Progenitor cell of endocrine pancreas (in vitro differentiated cells): ENCODE measurements at places on chromosomes 2 and 18. TPM values are rescaled to one million over a fixed set of nuclear protein-coding genes. Genes with fewer than 3 reads are reported as not detected.

The ITGB6 gene
- 6.7 and 7.0 TPM in 2 replicates for total RNA-seq

- no peak overlapping the region for H3K27ac ChIP-seq
- H3K4me3 ChIP-seq, result no peak overlapping the region
- H3K4me1 ChIP-seq, result no peaks in the 10 kb centered on the region
- no peak for DNase-seq
- H3K27me3 ChIP-seq, result no peaks in the 10 kb centered on the region
Measured at GRCh38 chr18:72206814-72207213, 337.3 kb downstream of the CBLN2 start.

GRCh38 chr18:4878480-4878879, 318.6 kb downstream of the AKAIN1 start:
- no peaks in the 10 kb centered on the region for H3K4me1 ChIP-seq
- no peak for DNase-seq
- no peaks in the 10 kb centered on the region for H3K36me3 ChIP-seq

The ASB18 gene
- not detected in 2 replicates for total RNA-seq

The SLC8A1 gene
- total RNA-seq, result 5.7 and 7.1 TPM in 2 replicates

GRCh38 chr2:113854970-113855740, 34.7 kb upstream of the ACTR3 start:
- DNase-seq, result no peak
- H3K36me3 ChIP-seq, result no peaks in the 10 kb centered on the region
- H3K4me3 ChIP-seq, result no peak overlapping the region
- no peaks in the 10 kb centered on the region for H3K4me1 ChIP-seq
- no peak overlapping the region for H3K27ac ChIP-seq

DNA sequence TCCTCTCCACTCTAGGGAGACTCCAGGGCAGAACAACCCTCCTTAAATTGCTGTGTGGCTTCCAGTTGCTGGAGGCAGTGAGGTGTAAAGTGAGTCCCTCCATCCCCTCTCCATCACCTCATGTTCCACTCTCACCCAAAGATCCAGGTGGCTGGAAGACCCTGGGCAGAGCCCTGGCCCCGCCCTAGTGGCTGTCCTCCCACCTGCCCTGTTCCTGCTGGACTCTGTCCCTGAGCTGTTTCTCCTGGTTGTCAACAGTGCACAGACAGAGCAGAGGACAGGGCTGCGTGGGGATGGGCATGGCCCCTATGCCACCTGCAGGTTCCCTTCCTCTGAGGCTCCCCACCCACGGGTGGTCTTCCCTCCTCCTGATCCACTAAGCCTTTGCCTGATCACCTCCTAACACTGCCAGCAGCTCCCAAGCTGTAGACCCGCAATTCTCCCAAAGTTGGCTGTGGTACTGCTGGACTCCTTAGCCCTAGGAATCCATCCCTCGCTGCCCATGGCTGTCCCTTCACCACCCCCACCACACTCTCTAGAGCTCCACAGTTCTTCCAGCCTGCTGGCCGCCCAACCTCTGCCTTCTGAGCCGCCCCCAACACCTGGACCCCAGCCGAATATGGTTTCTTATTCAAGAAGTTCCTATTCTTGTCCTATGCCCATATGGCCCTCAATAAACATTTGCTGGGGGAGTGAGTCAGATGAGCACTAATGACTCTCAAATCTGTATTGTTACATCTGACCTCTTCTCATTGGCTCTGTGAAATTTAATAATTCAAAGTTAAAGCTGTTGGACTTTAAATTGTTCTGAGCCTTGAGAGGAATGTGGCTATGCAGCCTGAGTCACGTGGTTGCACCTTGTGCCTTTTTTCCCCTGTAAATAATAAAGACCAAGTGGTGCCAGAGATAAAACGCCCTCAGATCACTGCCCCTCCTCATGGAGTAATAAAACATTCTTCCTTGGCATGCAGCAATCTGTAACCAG, 260.0 kb upstream of the HS6ST1 start:
- no peak overlapping the region for H3K4me3 ChIP-seq
- no peak for DNase-seq
- H3K4me1 ChIP-seq, result no peaks in the 10 kb centered on the region
- H3K27ac ChIP-seq, result no peak overlapping the region

The NDC80 gene
- total RNA-seq, result 15.0 and 17.4 TPM in 2 replicates

DNA sequence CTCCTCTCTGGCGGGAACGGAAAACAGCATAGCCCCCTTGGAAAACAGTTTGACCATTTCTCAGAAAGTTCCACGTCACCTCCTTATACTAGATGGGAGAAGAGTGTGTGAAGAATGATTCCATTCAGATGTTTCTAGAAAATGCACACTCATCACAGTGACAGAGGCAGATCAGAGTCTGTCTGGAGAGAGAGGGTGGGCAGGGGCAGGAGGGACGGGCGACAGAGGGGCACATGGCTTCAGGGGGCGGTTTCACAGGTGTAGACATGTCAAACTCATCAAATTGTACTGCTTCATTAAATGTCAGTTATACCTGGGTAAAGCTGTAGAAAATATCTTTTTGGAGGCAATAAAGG, 88.8 kb upstream of the TAF1B start:
- H3K4me3 ChIP-seq, result no peak overlapping the region
- H3K27me3 ChIP-seq, result peaks cover 64% of the 10 kb centered on the region
- peaks cover 14% of the 10 kb centered on the region for H3K4me1 ChIP-seq
- no peaks in the 10 kb centered on the region for H3K36me3 ChIP-seq

DNA sequence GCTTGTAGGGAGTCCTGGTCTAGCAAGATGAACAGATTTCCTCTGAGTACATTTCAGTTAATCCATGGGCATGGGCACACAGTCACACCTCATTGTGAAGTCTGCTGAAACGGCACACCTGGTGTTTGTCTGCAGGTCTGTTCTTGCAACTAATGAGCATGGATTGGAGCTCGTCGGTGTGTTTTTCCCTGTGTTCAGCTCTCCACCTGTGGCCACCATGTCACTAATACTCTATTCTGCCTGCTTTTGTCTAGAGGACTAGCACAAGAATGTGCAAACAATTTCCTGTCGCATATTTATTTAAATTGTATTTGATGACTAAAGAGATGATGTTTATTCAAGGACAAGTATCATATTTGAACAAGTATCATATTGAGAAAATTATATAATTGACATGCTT, 24.5 kb upstream of the PPP4R1 start:
- H3K4me1 ChIP-seq, result peaks cover 16% of the 10 kb centered on the region
- no peak for DNase-seq
- H3K36me3 ChIP-seq, result no peaks in the 10 kb centered on the region

DNA sequence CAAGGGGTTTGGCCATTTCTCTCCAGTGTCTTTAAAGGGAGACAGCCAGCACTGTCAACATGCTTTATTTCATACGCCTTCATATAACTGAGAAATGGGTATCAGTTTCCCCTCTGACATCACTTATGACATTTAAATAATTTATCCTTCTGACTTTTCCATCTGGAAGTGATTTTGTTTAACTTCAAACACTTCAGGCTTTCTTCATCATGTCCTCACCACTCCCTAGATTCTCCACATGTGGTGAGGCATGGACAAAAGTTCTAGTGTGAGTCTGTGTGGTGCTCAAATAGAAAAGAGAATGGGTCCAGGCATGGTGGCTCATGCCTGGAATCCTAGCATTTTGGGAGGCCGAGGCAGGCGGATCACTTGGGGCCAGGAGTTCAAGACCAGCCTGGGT, 158.6 kb downstream of the TXNL1 start:
- H3K27me3 ChIP-seq, result peaks cover 7% of the 10 kb centered on the region
- H3K4me3 ChIP-seq, result no peak overlapping the region
- no peak for DNase-seq
- H3K36me3 ChIP-seq, result no peaks in the 10 kb centered on the region

- H3K27me3 ChIP-seq, result no peaks in the 10 kb centered on the region
- no peak overlapping the region for H3K27ac ChIP-seq
- H3K36me3 ChIP-seq, result peaks cover 65% of the 10 kb centered on the region
- DNase-seq, result no peak
Measured at GRCh38 chr2:227539465-227539956, 59.2 kb upstream of the SCYGR2 start.

GRCh38 chr2:232368311-232368731, 10.2 kb upstream of the ALPP start:
- no peak for DNase-seq
- no peaks in the 10 kb centered on the region for H3K27me3 ChIP-seq
- peaks cover 2% of the 10 kb centered on the region for H3K4me1 ChIP-seq
- H3K36me3 ChIP-seq, result no peaks in the 10 kb centered on the region
- no peak overlapping the region for H3K27ac ChIP-seq

The C2orf78 gene
- not detected in 2 replicates for total RNA-seq

The TXNDC2 gene
- not detected in 2 replicates for total RNA-seq

The MATN3 gene
- total RNA-seq, result 2.5 and 3.1 TPM in 2 replicates

The POTEI gene
- total RNA-seq, result 4.9 and 5.6 TPM in 2 replicates

- H3K36me3 ChIP-seq, result peaks cover 4% of the 10 kb centered on the region
Measured at GRCh38 chr2:241560162-241560882, 1.8 kb downstream of the BOK start.

- H3K27ac ChIP-seq, result no peak overlapping the region
- H3K4me1 ChIP-seq, result no peaks in the 10 kb centered on the region
- H3K27me3 ChIP-seq, result peaks cover 13% of the 10 kb centered on the region
- DNase-seq, result no peak
- no peaks in the 10 kb centered on the region for H3K36me3 ChIP-seq
Measured at GRCh38 chr18:78683191-78684010, 296.2 kb upstream of the SALL3 start.

DNA sequence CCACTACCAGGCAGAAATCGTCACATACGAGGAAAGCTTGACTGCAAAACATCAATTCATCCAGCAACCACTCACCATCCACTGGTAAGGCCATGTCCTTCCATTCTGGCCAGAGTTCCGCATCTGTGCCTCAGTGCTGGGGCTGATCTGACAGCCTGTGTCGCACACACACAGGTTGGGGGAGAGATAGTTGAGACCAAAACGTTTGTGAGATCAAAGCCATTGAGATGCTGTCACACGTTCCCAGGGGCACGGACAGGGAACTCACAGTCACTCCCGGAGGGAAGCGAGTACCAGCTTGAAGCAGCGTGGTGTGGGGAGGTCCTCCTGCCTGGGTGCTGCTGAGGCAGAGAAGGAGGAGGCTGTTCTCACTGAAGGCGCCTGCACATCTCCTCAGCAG, 458.5 kb upstream of the SALL3 start:
- no peaks in the 10 kb centered on the region for H3K36me3 ChIP-seq
- peaks cover 7% of the 10 kb centered on the region for H3K4me1 ChIP-seq
- peaks cover 7% of the 10 kb centered on the region for H3K27me3 ChIP-seq
- DNase-seq, result no peak

GRCh38 chr2:207264310-207264709, 98.6 kb upstream of the KLF7 start:
- peaks cover 29% of the 10 kb centered on the region for H3K27me3 ChIP-seq
- no peak overlapping the region for H3K4me3 ChIP-seq
- H3K27ac ChIP-seq, result no peak overlapping the region

The DHRS9 gene
- total RNA-seq, result not detected in 2 replicates

- no peak for DNase-seq
- H3K36me3 ChIP-seq, result no peaks in the 10 kb centered on the region
- no peak overlapping the region for H3K4me3 ChIP-seq
- no peaks in the 10 kb centered on the region for H3K27me3 ChIP-seq
Measured at GRCh38 chr18:46591783-46592391, 65.1 kb downstream of the LOXHD1 start.

- peaks cover 6% of the 10 kb centered on the region for H3K36me3 ChIP-seq
- peaks cover 19% of the 10 kb centered on the region for H3K4me1 ChIP-seq
- H3K4me3 ChIP-seq, result peak overlapping the region; percentile 97
Measured at GRCh38 chr2:218671097-218671653, 627 bp downstream of the RNF25 start.

GRCh38 chr2:60899230-60899891, 18.0 kb downstream of the REL start:
- no peak overlapping the region for H3K4me3 ChIP-seq
- peaks cover 16% of the 10 kb centered on the region for H3K36me3 ChIP-seq
- H3K27ac ChIP-seq, result no peak overlapping the region
- H3K27me3 ChIP-seq, result no peaks in the 10 kb centered on the region
- no peak for DNase-seq
- H3K4me1 ChIP-seq, result no peaks in the 10 kb centered on the region

The ANKRD30B gene
- not detected in 2 replicates for total RNA-seq

- no peak overlapping the region for H3K27ac ChIP-seq
- H3K4me1 ChIP-seq, result peaks cover 17% of the 10 kb centered on the region
- peaks cover 30% of the 10 kb centered on the region for H3K27me3 ChIP-seq
- DNase-seq, result no peak
Measured at GRCh38 chr18:47736376-47737140, 193.9 kb downstream of the SMAD2 start.

DNA sequence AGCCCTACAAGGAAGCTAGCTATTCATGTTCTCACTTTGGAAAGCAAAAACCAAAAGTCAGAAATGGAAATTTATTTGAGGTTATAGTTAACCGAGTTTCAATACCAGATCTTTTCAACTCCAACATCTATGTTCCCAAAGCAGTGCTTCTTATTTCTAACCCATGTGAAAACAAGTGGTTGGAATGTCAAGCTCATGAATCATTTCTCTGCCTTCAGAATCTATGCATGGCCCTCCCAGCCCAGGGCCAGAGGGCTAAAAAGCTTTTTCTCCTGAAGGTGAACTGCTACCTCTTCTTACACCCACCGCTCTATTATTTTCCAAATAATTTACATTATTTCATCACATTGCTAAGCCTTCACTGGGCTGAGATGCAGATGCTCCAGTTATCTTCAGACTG, 158.4 kb downstream of the SP3 start:
- H3K36me3 ChIP-seq, result no peaks in the 10 kb centered on the region
- peaks cover 4% of the 10 kb centered on the region for H3K27me3 ChIP-seq
- DNase-seq, result no peak
- no peak overlapping the region for H3K4me3 ChIP-seq

- H3K4me3 ChIP-seq, result peak overlapping the region; percentile 71
- peak; percentile 28 for DNase-seq
- H3K27ac ChIP-seq, result peak overlapping the region; percentile 74
- peaks cover 64% of the 10 kb centered on the region for H3K27me3 ChIP-seq
Measured at GRCh38 chr2:88451811-88452564, 505 bp downstream of the FOXI3 start.

DNA sequence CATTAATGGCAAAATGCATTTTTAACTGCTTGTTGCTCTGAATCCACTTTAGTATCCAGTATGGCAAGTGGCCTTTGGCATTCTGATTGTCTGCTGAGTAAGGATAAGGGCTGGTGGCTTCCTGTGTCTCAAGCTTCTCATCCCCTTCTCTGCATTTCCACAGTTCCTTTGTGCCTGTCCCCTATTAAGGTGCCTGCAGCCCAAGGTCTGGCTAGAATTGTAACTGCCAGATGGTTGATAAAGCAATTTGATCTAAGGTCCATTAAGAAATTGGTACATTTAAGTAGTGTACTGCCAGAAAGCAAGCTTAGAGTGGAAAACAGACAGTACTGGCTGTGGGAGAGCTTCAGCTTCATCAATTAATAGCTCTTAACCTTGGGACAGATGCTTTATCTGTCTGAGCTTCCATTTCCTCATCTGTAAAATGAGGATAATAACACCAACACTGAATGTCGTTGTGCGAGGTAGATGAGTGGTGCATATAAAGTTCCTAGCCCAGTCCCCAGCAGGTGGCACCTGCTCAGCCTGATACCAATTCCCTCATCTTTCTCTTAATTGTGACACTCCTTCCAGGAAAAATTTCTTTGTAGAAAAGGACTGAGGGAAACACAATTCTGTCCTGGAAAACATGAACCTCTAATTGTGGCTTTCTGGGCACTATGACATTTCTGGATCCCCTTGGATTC, 570.6 kb upstream of the GCFC2 start:
- H3K36me3 ChIP-seq, result no peaks in the 10 kb centered on the region
- H3K27ac ChIP-seq, result no peak overlapping the region
- no peaks in the 10 kb centered on the region for H3K27me3 ChIP-seq
- no peak for DNase-seq
- H3K4me3 ChIP-seq, result no peak overlapping the region
